Stimulated activated CD4-positive, alpha-beta T cell treated with anti-CD3 and anti-CD28 coated beads, Interleukin-15, amount 100 ng/mL, for 1 hour (primary cell): ENCODE measurements at places on chromosomes 7 and 10.
A peak's percentile ranks its signal among the peaks of the same experiment; 100 is the strongest.

GRCh38 chr10:86520871-86521677, 518 bp downstream of the WAPL start:
- peak; percentile 19 for DNase-seq

DNA sequence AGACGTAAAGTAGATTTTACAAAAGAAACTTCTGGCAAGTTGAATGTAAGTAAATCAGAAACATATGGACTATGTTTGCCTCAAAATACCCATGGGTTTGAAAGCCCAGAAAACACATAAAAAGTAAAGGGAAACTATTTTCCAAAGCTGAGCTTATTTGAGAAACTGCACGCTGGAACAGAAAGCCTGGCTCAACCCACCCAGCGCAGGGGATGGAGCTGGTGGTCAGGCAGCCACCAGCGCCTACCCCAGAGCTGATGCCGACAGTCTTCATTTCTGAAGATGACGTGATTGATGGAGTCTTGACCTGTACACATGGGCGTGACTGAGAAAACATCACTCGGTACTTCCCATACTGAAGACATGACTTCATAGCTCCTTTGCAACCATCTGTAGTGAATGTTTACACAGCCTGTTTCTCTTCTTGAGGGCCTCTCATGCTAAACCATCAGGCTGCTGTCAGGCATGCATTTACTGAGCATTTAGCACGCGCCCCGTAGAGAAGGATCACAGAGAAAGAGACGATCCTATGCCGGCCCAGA, 232.6 kb upstream of the AUTS2 start:
- DNase-seq = no peak

- DNase-seq = no peak
Measured at GRCh38 chr10:78861529-78862327, 207.0 kb upstream of the ZMIZ1 start.

DNA sequence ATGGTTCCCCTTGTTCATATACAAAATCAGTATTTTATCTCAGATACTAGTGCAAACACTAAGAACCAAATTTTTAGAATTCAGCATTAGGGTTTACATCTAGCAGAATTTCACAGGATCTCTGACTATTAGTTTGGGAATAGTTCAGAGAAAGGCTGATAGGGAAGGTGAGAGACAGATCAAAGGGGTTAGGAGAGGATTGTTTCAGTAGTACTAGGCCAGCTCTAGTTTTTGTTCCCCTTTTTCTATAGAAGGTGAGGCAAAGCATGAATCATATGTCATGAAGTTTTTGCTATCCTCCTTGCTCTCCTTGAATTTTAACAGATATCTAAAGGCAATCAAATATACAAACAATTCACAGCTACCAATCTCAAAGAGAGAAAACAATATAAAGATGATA, 26.1 kb upstream of the CTNNA3 start:
- DNase-seq = no peak

GRCh38 chr10:7928536-7928935, 110.2 kb downstream of the TAF3 start:
- DNase-seq = no peak

GRCh38 chr10:70843333-70843732, 27.6 kb downstream of the SGPL1 start:
- DNase-seq = no peak

DNA sequence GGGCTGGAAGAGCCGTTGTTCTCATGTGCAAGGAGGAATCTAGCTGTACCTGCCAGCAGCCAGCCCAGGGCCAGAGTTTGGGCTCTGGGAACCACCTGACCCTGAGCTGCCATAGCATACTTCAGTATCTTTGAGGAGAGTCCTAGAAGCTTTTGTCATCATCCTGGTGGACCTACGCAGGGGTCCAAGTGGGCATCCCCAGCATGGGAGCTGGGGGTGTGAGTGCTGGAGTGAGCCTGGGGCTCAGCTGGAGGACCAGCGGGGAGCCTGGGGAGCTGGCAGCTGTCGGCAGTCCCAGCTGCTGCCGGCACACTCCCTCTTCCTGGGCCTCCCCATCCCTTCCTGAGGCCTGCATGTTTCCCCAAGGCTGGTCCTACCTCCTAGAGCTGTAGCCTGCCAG, 32.5 kb downstream of the C10orf105 start:
- no peak for DNase-seq

- no peak for DNase-seq
Measured at GRCh38 chr7:108436906-108437305, 19.3 kb downstream of the NRCAM start.

DNA sequence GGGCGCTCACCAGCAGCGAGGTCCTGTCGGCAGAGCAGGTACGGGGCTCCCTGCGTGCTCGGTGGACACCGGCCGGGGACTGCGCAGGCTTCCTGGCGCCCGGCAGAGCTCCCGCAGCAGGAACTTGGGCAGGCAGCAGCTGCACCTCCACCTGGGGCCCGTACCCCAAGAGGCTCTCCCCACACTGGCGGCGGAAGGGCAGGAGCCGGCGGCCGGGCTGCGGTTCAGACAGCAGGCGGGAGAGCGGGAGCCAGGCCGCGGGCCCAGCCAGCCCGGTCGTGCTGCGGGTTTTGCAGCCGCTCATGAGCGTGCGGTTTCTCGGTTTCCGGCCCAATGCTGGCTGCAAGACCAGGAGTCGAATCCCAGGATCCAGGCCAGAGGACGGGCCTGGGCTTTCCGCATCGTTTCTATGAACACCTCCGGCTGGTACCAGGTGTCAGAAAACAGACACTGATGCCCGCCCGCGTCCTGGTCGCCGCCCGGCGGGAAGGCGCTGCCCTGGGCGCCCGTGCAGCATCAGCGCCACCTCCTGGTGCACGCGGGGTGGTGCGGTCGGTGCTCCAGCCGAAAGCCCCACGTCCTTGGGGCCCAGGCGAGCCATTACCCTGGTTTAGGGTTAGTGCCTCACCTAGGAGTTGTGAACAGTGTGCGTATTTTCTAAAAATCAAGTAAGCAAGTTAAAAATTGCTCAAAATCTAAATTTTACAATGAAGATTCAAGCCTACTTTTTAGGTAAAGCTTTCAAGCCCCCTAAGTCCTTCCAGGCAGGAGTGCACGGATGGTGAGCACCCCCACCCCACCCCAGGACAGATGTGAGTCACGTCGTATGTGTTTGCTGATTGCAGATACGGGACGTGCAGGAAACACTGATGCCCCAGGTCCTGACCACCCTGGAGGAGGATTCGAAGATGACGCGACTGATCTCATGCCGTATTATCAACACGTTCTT, 47.4 kb upstream of the PRKAR1B start:
- peak; percentile 29 for DNase-seq

- no peak for DNase-seq
Measured at GRCh38 chr10:113133497-113134115, 183.6 kb downstream of the TCF7L2 start.

GRCh38 chr7:1351881-1352625, 107.2 kb downstream of the MICALL2 start:
- DNase-seq = no peak

- DNase-seq = no peak
Measured at GRCh38 chr10:89399956-89400355, 7.5 kb downstream of the IFIT1 start.

GRCh38 chr10:35306852-35307251, 29.5 kb upstream of the CCNY start:
- no peak for DNase-seq

- DNase-seq = no peak
Measured at GRCh38 chr7:46292741-46293140, 371.7 kb upstream of the IGFBP3 start.

DNA sequence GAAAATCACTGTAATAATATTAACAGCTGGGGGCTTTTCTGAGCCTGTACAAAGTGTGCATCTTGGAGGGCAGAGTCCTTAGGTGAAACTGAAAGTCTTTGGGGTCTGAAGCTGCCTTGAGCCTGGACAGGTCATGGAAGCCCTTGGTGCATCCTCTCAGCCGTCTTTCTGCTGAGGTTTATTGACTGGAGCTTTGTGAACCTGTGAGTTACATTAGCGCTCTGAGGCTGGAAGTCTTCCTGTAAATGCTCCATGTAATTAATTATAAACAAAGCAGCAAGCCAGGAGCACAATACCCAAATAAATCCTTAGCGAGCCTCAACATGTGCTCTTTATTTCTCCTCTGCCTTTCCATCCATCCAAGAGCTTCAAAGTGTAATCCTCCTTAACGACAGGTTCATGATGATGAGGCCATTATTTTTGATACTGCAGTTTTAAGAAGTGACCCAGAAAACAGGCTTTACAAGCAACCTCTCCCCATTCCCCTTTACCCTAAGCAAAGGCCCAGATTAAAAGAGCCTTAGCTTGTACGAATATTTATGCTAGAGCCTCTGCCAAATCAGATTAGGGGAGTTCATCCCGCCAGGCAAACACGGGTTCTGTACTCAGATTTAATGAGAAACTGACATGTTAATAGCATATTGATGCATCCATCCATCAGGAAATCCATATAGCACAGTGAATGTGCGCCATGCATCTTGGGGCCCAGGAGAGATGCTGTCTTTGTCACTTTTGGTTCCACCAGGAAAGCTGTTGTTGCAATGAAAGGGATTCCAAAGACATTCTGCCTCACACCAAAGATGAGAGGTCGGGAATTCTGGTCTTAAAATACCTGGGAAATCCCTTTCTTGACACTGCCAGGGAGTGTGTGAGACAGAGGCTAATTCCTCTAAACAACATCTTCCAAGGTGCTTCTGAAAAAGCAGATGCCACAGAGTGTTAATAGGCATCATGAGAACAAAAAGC, 118.1 kb downstream of the ANLN start:
- no peak for DNase-seq

- no peak for DNase-seq
Measured at GRCh38 chr10:70362328-70362727, 20.1 kb downstream of the LRRC20 start.

GRCh38 chr10:100531761-100532160, 2.1 kb upstream of the NDUFB8 start:
- DNase-seq = no peak

DNA sequence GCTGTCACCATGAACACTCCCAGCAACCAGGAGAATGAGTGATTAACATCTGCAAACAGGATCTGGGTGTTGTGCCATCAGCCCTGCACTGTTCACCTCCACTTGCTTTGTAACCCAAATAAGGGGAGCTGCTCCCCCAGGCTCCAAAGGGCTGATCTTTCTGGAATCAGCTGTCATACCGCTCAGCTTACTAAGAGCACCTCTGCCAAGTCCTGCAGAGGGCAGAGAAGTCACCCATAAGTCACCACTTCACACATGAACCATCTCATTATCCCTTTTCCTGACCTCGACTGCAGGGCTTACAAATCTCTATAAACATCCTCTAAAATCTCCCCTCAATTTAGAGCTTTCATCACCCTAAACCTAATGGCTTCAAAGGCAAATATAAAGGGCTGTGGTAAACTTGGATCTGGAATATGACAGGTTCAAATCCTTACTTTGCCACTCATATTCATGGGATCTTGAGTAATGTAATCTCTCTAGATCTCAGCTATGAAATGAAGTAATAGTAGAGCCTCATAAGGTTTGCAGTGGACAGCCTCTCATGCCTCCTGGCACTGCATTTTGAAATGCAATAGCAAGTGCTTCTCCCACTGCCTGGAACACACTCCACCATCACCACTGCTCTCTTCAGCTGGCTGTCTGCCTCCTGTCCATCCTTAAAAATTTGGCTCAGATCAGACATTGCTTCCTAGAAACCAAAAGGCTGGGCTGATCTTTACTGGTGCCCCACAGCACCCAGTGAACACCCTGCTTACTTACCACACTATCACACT, 38.8 kb downstream of the ERLIN1 start:
- DNase-seq = no peak

DNA sequence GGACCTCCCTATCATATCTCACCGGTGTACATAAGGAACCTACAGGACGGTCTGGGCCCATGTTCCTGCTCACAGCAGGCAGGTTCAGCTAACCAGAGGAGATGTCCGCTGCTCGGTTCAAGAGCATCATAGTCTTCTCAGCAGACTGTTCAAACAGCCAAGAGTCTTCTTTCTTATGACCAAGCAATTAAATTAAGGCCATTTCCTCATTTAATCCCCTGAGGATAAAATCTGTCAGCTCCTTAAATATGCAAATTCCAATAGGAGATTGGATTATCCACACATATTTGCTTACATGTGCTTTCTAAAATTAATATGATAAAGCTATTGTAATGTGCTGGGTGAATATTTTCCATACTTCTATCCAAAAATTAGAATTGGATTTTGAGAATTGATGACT, 59.7 kb downstream of the LMBR1 start:
- no peak for DNase-seq

- DNase-seq = no peak
Measured at GRCh38 chr7:2259480-2259879, 17.5 kb downstream of the NUDT1 start.

- no peak for DNase-seq
Measured at GRCh38 chr7:24456526-24457218, 116.6 kb upstream of the PALS2 start.

GRCh38 chr10:116926426-116926825, 77.1 kb downstream of the ENO4 start:
- DNase-seq = no peak

DNA sequence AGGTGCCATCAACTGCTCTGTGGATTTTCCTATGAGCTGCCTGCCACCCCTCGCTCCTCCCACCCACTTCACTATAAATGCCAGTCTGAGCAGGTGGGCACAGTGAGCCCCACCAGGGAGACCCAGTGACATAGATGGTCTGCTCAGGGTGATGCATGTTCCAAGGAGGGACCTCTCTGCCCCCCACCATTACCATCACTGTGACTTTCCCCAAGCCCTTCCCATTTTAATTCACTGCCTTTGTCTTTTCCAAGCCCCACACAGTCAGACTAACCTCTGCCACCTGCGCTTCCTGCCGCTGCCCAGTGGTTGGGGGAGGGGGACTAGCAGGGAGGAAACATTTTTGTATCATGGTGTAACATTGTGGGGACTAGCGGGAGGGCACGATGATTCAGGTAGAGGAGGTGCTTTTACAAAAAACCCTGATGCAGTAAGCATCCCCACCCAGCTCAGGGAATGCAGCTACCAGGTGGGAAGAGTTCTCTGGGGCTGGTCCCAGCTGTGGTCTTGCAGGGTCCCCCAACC, 24.6 kb downstream of the PRSS2 start:
- no peak for DNase-seq

- DNase-seq = no peak
Measured at GRCh38 chr10:131567279-131568162, 256.0 kb upstream of the TCERG1L start.

GRCh38 chr7:18756378-18757050, 261.0 kb downstream of the HDAC9 start:
- no peak for DNase-seq

GRCh38 chr10:80454513-80455460, 677 bp downstream of the TSPAN14 start:
- DNase-seq = no peak

DNA sequence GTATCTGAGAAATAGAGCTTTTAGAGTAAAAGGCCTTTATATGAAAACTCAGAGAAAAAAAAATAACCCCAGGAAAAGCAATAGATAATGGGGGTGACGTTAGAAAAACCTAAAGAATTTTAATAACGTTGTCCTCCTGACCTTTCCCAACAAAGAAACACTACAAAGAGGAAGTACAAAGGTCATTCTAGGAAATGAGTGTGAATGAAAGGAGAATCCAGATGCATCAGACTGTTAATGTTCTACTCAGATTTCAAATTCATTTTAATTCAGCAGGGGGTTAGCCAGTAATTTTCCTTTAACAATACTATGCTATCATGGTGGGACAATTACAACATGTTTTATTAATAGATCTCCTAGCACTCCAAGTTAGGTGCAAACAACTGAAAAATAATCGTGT, 73.8 kb upstream of the CDK1 start:
- DNase-seq = no peak

GRCh38 chr7:43117861-43118260, 5.4 kb downstream of the HECW1 start:
- no peak for DNase-seq
